Stomach (tissue), 19 donors: ENCODE measurements at places on chromosomes 7 and 10. TPM values are rescaled to one million over a fixed set of nuclear protein-coding genes. Genes with fewer than 3 reads are reported as not detected.

Gene SEMA3C
- total RNA-seq: 45.9 TPM

Gene TMEM140
- 18.7 TPM for total RNA-seq

Gene IGFBP3
- 133 TPM for total RNA-seq

Gene PIK3AP1
- total RNA-seq: 11.9 TPM

Gene SLC26A3
- total RNA-seq: not detected

GRCh38 chr10:6654571-6654970 is 74.5 kb upstream of the PRKCQ start:
- DNase-seq: peak; percentile 7

DNA sequence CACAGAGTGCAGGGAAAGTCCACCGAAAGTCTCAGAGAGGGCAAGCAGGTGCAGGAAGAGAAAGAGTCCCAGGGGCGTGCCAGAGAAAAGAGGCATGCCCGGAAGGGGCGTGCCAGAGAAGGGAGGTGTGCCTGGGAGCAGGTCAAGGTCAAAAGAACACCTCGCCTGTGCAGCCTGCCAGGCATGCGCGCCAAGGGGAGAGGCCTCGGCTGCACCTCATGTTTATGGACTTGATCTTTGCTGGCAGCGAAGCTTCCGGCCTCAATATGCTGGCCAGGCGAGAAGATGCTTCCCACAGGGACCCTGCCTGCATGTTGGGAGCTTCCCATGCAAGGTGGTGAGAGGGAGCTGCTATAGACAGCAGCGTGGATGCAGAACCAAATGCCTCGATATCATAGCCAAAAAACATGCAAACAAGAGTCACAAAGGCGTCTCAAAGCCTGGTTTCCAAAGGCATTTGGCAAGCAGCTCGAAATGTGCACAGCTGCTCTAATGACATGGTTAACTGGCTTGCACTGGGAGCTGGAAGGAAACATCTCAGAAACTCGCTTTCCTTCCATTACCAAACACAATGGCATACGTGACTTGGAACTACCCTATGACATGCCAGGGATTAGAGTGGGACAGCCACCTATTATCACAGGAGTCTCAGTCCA is 192.5 kb upstream of the PPP2R2D start:
- no peak for DNase-seq

GRCh38 chr7:26629696-26630095 is 234.7 kb downstream of the SKAP2 start:
- no peak for DNase-seq

- no peak for DNase-seq
These were observed 105.3 kb downstream of the LRRC18 start for GRCh38 chr10:48834189-48834965.

- DNase-seq: peak; percentile 23
These were observed 227.4 kb downstream of the GRID1 start for GRCh38 chr10:86139066-86139657.

DNA sequence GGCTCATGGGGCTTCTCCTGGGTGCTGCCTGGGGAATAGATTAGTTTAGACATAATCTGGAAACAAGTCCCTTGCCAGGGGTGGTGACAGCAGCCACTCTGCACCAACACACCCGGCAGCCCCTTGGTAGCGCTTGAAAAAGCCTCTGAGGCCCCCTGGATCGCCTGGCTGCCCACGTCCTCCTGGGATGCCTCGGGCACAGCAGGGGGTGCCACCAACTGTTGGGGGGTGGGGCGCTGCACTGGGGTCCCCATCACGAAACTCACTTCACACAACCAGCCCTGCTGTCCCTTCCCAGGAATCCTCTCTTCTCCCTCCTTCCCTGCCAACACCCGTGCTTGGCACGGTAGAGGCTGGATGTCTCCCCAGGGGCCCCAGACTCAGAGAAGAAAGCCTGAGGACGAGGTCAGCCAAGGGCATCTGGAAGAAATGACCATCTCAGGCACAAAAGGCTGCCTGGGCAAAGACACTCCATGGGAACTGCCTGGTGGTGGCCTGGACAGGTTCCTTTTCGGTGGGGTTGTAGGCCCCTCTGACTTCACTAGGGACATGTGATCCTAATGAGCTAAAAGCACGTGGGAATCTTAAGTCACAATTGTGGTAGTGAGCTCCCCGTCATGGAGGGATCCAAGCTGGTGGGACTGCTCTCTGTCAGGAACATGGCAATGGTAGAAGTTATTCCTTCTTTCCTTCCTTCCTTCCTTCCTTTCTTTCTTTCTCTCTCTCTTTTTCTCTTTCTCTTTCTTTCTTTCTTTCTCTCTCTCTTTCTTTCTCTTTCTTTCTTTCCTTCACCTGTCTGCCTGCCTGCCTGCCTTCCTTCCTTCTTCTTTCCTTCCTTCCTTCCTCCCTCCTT is 11.3 kb downstream of the TMEM270 start:
- DNase-seq: no peak

- no peak for DNase-seq
These were observed 87.4 kb upstream of the PIP4K2A start for GRCh38 chr10:22801785-22802184.

DNA sequence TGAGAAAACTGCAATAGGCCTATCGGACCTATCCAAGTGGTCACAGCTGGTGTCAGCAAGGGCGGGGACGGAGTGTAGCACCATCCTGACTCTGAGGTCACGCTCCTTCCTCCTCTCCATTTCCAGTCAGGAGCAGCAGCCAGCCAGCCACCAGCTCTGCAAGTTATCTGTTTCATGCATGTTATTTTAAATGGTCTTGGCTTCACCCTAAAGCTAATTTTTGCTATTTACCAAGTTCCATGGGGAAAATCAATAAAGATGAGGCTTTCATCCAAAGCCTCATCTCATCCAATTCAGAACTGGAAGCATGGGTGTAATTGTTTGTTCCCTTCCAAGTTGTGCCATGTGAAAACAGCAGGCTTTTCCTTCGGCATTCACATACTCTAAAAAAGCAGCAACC is 49.3 kb downstream of the ICA1 start:
- no peak for DNase-seq

- no peak for DNase-seq
These were observed 23.0 kb downstream of the TCF7L2 start for GRCh38 chr10:112973046-112973445.

DNA sequence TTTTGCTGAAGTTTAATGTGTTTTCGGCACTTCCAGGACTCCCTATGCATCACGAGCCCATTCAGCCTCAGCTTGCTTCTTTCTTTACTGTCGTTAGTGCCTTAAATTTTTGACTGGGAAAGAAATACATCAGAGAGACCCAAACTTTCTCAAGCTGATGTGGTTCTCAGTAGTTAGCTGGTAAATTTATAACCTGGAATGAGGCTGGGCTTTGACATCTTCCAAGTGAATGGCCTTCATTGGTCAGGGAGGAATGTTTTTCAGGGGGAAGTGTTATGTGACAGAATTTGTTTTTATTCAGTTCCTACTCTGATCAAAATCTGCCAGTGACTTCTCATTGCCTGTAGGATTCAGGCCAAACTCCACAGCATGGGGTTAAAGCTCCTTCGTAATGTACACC is 296.9 kb downstream of the SORCS3 start:
- DNase-seq: no peak

DNA sequence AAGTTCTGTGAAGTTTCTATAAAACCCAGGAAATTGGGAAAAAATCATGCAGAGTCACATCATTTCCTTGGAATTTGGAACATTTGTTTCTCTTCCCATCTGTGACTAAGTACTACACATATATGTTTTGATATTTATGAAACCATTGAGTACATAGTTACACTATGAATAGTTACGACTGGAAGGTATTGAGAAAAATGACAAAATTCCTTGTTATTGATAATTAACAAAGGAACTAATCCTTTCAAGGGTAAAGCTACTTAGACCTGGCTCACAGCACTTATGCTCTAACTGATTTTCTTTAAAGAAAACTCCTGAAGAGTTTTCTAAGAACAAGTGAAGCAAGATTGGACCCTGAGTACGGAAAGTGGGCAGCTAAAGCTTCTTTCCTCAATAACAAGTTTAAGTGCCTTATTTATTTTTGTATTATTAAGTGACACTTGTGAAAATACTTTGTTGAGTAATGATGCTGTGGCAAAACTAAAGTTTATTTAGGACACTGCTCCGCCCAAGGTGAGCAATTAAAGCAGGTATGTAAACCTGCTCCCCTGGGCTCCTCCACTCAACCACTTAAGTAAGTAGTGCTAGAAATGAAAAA is 12.0 kb upstream of the GLCCI1 start:
- DNase-seq: no peak

DNA sequence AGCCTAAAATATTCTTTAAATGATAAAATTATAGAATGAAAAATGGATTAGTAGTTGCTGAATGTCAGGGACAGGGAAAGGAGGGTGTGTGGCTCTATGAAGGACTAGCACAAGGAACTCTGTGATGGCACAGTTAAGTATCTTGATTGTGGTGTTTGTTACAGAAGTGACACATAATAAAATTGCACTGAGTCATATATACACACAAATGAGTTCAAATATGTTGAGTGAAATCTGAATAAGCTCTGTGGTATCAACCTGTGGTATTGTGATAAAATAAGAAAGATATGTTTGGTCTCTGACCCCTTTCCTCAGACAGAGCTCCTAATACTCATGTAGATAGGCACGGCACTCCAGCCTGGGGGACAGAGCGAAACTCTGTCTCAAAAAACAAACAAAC is 181.5 kb upstream of the TRIM24 start:
- no peak for DNase-seq

- DNase-seq: no peak
These were observed 20.7 kb downstream of the BLVRA start for GRCh38 chr7:43779045-43779812.

- DNase-seq: peak; percentile 82
These were observed 11.3 kb upstream of the KAZALD1 start for GRCh38 chr10:101050208-101051069.

GRCh38 chr7:128104108-128104742 is 73.0 kb upstream of the LRRC4 start:
- DNase-seq: no peak

DNA sequence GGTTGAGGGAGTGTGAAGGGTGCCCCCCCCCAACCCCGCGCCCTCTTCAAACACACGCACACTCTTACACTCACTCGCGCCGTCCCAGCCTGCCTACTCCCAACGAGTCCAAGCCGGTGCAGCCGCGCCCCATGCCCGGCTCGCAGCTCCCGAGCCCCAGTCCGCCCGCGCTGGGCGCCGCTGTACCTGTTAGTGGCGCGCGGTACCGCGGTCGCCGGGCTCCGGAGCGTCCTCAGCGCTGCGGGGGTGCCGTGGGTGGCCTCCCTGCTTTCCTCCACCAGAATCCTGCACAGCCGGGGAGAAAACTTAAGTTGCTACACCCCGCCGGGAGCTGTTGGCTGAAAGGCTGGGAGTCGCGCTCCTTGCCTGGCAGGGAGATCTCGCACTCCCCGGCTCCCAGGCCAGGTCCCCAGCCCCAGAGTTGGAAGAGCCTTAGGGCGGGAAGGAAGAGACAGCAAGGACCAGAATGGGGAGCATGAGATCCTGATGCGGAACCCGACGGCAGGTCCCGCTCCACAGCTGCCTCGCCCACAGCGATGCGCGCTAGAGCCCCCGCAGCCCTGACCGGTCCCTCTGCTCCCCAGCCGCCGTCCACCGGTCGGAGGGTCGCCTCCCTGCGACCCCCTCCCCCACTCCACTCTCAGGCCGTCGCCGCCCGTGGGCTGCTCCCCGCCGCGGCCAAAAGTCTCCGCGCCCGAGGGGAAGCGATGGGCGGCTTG is 863 bp downstream of the ST8SIA6 start:
- DNase-seq: peak; percentile 79

DNA sequence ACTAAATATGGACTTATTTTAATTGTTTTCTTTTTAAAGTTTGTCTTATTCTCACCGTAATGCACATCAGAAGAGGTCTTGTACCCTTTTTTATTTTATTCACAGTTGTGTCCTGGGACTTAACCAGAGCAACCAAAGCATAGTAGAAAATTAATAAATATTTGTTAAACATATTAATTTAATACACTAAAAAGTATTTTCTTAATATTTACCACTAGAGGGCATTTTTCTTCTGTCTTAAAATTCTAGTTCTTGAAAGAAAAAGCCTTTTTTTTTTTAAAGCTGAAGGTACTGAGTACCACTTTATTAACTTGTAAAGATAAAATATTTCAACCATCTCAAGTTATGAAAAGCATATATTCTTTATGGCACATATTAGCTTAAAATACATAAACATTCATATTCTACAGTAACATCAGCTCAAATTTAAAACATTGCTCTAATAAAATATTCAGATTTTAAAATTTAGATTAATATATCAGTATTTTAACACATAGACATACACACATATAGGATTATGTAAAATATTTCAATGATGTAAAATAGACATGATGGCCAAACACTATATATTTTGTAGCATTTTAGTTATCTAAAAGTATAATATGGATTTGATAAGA is 260.4 kb downstream of the SEMA3A start:
- DNase-seq: no peak

- DNase-seq: no peak
These were observed 104.9 kb downstream of the DOCK4 start for GRCh38 chr7:112101201-112101846.

GRCh38 chr10:20132816-20133215 is 316.6 kb downstream of the PLXDC2 start:
- no peak for DNase-seq

- peak; percentile 37 for DNase-seq
These were observed 14.3 kb upstream of the RPA3 start for GRCh38 chr7:7732621-7733281.

DNA sequence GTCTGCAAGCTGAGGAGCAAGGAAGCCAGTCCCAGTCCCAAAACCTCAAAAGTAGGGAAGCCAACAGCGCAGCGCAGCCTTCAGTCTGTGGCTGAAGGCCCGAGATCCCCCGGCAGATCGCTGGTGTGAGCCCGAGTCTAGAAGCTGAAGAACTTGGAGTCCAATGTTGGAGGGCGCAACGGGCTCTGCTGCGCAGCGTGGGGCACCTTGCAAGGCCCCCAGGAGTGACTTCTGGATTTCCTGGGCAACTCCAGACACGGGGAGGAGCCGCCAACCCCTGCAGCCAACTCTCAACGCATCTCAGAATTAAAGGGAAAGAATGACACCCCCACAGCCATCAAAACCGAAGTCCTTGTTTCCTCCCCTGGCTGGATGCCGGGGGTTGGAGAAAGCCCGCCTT is 18.8 kb upstream of the PROSER2 start:
- DNase-seq: no peak

DNA sequence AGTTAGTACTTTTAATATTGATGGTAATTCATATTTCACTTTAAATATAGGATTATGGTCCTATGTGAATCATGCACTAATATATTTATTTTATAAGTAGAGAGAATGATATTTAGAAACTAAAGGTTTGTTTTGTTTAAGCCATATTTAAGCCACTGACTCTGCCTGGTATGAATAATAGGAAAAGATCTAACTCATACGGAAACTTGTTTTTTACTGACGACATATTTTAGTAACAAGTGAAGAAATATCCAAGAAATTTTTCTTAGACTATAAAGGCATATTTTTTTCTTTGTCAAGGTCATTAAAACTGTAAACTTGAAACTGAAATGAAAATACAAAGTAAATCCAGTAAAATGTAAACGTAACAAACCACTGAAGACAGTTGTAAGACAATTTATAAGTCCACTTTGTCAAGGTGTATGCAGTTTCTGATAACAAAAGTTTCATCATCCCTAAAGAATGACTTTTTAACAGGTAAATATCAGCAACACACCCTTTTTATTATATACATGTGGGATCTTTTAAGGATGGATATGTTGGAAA is 147.1 kb downstream of the PHF14 start:
- no peak for DNase-seq
